ENCODE measurements at places on chromosomes 6 and 20. TPM values are rescaled to one million over a fixed set of nuclear protein-coding genes. Genes with fewer than 3 reads are reported as not detected.

GRCh38 chr20:64053841-64054661 is 4.6 kb upstream of the SOX18 start:
- DNase-seq: no peak

GRCh38 chr6:148479497-148479896 is 136.9 kb downstream of the SASH1 start:
- no peak for DNase-seq

DNA sequence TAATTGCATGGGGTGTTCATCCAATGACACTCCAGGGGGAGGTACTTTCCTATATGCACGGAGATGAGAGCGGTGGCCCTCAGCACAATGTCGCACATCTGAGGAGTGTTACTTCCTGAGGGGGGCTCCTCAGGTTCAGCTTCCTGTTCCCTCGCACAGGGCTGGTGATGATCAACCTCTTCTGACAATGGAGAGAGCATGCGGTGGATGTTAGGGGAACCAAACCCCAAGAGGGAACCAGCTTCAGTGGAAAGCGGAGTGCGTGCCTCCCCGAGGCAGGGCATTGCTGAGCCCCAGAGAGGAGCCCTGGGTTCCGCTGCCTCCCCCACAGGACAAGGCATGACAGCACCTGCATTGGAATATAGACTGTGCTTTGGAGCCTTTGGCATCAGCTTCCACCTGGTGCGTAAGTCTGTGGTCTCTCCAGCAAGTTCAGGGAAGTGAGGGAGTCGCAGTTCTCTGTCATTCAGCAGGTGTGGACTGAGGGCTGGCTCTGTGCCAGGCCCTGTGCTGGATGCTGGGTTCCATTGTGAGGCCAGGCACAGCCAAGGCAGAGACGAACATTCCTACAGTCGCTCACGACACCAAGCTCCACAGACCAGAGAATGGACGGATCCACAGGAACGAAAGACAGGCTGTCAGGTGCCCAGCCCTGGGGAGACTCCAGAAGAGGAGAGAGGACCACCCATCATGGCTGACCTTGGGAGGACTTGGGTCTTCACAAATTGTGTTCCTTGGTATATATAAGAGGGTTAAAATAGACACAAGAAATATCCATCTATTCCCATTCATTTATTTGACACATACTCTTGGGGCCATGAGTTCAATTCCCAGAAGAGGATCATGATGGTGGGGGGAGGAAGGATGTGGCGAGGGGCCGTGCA is 3.9 kb upstream of the ZNF831 start:
- DNase-seq: no peak

- no peak for DNase-seq
Observed at GRCh38 chr6:39247667-39248194, 18.5 kb upstream of the KCNK5 start.

- DNase-seq: no peak
Observed at GRCh38 chr20:10423735-10424134, 10.3 kb downstream of the MKKS start.

GRCh38 chr6:166076625-166077024 is 91.0 kb downstream of the TBXT start:
- DNase-seq: no peak

DNA sequence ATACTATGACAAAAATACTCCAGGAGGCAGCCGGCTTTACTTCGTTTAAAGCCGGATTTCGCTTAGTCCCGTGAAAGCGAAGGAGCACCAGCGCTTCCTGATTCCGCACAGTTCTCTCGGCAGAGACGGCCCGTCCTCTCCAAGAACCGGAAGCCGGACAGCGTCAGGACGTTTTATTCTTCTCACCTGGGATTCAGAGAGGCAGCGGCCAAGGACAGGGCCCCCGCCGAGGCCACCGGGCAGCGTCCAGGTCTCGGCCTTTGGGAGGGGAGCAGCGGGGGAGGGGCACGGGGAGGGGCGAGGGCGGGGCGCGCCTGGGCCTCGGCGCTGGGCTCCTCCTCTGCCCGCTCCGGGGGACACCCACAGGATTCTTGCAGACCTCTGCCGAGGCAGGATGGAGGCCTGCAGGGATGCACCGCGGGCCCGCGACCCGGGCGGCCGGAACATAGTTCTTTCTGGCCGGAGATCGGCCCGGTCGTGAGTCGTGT is 2.8 kb upstream of the DIDO1 start:
- peak; percentile 56 for DNase-seq

GRCh38 chr6:158154816-158155215 is 13.2 kb downstream of the SERAC1 start:
- no peak for DNase-seq

DNA sequence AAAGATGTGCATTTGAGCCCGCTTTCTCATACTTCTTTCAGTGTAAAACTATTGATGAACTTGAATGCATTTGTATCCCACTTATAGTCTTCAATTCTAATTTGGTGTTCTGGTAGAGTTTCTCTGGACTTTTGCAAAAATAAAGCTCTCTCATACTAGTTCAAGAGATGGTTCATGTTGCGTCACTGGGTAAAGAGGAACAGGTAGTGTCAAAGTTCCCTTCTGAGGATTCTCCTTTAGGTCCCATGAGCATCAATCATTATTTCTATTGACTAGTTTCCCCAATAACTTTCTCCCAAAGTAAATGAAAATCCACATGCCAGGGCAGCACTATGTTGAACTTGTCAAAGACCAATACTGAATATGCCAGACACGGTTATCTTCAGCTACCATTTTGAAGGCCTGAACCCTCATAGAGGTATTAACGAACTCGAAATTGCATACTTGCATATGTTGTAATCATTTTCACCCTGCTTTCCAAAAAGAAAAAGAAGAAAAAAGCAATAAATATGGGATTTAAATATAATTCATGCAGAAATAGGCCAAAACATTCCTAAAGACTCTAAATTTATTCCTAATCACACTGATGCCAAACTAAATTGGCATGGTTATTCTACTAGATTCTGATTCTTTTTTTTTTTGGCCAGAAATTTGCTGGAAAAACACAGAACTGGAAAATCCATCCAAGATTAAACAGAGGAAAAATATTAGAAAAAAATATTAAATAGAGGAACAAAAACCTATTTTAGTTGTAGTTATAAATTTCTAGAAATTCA is 84.5 kb downstream of the SGK1 start:
- no peak for DNase-seq

The IFNGR1 gene
- 123 TPM for total RNA-seq

The GRM1 gene
- 0.17 TPM for total RNA-seq

The CAP2 gene
- total RNA-seq: 8.6 TPM

Data from fibroblast of lung (primary cell).